ENCODE measurements at places on chromosomes 7 and 10.

DNA sequence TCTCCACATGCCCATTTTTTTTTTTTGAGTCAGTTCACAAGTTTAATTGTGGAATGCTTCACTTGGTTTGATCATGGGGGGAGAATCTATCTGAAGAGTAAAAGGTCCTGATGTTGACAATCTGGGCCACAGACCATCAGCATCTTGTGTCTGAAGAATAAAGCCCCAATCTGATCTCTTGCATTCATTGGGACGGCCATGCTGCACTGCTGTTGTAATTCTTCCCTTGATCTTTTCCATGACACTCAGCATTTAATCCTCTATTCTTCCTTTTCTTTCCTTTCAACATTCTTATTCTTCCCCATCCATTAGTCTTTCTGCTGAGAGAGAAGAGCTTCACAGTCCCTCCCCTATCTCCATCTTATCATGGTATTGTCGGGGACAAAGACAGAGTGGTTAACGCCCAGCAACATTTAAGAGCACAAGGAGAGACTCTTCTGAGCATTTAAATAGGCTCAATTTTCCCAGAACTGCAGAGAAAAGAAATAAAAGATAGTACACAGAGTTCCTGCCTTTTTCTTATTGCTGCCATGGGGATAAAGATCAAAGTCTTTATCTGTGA lies 1157.3 kb downstream of the SORCS3 start:
- no peak for DNase-seq

DNA sequence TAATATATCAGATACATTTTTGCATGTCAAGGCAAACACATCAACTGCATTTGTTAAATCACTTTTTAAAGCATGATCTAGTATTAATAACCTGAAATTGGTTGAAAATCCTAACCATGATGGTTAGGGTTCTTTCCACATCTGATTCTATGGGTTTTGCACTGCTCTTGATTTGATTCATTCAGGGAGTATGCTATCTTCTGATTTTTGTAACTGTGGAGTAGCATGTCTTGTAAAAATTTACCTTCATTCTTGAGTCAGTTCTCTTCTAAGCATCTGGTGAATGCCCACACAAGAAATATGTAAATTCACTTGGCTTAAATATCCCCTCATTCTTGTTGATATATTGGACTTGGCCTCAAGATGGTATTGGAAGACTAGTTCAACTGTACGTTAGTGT lies 178.7 kb downstream of the KLF6 start:
- DNase-seq = no peak

DNA sequence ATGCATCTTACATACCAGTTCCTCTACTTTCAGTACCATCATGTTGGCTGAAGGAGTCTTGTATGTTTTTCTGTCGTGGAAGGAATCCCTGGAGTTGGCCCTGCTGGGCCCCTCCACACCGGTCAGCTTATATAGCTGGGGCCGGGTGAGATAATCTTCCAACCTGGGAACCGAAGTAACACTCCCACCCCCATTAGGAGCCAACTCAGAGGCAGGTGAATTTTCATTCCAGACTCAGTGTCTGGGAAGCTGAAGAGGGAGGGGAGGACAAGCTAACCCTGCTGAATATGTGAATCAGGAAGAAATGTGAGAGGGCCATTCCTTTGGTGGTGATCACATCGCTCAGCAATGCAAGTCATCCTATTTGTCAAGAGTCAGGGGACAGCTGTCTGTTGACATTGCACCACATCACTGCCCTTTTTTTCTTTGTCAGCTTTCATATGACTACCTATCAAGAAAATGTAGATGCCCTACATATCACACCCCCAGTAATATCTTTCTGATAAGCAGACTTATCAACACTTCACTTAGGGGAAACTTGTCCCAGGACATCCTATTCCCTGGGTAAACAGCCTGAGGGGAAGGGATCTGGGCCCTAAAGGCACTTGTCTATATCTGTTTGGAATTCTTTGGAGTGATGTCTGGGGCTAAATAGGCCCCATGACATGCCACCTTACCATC lies at the start of gene ANKRD1:
Gene ANKRD1 (minus strand): TSS at position 102 of the 681 bp plus-strand sequence. CDS start 60 bp downstream, at position 42.
- no peak for DNase-seq

GRCh38 chr10:32350811-32351350 lies 3.9 kb upstream of the EPC1 start:
- peak; percentile 37 for DNase-seq

DNA sequence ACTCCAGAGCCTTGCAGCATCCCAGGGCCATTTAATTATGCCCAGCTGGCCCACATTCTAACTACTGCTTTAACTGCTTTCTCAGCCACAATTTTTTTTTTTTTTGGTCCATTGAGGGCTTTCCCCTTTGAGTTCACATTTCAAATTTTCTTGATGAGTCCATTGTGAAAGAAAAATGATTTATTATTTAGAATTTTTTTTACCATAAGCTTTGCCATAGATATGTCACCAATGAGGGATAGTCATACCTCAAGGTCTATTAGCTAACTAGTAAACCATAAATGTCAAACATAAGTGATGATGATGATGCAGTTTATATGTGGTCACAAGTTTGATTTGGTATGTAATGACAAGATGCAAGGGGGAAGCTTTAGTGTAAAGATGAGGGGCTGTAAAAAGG lies 282.9 kb downstream of the BICC1 start:
- DNase-seq = no peak

DNA sequence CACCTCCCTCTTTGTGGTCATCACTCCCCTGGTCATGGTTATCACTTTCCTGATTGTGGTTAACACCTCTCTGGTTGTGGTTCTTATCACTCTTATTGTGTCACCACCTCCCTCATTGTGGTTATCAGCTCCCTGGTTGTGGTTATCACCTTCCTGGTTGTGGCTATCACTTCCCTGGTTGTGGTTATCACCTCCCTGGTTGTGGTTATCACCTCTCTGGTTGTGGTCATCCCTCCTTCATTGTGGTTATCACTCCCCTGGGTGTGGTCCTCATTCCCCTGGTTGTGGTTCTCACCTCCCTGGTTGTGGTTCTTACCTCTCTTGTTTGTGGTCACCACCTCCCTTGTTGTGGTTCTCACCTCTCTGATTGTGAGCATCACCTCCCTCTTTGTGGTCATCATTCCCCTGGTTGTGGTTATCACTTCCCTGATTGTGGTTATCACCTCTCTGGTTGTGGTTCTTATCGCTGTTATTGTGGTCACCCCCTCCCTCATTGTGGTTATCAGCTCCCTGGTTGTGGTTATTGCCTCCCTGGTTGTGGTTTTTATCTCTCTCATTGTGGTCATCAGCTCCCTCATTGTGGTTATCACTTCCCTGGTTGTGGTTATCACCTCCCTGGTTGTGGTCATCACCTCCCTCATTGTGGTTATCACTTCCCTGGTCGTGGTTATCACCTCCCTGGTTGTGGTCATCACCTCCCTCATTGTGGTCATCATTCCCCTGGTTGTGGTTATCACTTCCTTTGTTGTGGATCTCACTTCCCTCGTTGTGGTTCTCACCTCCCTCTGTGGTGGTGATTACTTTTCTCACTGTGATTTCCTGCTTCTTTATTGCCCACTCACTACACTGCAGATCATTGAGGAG lies 106.7 kb downstream of the GPR26 start:
- no peak for DNase-seq

DNA sequence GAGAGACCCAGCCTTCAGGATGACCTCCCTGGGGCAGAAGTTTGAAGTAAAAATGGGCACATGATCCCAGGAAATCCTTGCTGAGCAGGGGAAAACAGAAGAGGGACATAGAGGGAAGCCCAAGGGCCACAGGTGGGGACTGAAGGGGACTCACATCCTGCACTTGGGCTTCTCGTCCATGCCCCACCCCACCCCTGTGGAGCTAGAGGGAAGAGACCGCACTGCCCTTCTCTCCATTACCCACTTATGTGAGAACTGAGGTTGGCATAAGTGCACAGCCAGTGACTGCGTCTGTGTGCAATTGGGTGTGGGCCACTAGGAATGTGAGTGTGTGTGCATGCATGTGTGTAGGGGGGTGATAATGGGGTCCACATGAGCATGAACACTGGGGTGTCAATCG lies 43.4 kb upstream of the SLF2 start:
- DNase-seq = no peak

DNA sequence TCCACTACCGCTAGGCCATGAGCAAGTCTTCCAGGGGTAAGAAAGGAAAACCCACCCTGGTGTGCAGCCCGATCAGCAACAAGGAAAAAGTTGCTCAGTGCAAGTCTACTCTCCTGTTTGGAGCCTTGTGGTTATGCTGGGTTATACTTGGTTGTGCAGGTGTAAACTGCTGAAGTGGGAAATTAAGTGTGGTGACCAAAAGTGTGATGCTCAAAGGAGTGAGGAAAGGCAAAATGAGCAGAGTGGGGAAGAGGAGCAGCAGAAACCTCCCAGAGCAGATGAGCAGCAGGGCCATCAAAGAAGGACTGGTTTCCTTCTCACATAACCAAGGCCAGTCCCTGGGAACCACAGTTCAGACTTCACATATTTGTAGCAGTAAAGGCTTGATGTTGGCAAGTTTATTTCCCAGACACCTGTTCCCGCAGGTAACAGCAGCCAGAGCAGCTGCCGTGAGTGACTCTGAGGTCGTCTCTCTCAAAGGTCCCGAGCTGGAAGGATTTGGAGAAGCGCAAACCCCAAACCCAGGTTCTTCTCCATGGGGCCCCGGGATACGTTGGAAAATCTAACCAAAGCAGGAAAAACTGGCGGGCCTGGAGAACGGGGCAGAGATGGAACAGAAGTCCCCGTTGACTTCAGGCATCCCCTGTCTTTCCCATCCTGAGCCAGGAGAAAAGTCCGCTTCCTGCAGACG lies 607 bp upstream of the SMO start:
- no peak for DNase-seq

DNA sequence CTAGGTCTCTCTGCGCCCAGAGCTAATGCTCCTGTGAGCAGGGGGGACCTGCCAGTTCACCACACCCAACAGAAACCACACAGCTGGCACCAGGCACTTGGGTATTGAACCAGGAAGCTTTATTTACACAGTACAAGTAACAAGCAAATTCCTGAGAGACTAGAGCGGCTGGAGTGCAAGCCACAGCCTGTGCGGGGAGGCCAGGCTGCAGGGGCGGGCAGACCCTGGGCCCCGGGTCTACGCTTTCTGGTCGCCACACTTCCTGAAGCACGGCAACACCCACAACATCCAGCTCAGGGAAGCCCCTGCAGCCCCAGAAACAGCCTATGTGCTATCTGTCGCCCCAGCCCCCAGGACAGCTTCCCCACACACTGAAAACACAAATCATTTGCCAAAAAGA lies 125.0 kb downstream of the FAM53B start:
- no peak for DNase-seq

DNA sequence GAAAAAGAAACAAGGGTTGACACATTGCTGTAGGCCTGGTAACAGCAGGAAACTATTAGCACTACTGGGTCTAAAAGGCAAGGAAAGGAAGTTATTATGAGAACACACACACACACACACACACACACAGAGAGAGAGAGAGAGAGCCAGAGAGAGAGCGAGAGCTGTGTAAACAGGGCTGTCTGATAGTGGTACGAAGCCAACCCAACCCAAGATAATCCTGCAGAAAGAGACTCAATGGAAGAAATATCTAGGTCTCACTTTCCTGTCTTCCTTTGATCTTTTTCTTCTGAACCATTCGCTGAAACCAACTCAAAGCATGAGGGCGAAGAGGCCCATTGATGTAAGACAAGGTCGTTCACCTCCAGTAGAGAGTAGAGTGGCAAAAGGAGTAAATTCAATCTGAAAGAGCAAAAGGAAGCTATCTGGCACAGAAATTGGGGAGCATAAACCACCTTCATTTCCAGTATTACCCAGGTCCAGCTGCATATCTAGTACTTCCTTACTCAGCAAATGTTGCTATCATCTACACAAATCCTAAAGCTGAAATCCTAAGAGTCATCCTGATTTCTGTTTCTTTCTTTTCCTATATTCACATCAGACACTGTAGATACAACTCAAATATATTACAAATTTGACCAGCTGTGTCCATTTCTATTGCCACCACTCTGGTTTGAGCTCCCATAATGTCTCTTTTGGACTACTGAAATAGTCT lies 110.2 kb downstream of the TMEM26 start:
- no peak for DNase-seq

DNA sequence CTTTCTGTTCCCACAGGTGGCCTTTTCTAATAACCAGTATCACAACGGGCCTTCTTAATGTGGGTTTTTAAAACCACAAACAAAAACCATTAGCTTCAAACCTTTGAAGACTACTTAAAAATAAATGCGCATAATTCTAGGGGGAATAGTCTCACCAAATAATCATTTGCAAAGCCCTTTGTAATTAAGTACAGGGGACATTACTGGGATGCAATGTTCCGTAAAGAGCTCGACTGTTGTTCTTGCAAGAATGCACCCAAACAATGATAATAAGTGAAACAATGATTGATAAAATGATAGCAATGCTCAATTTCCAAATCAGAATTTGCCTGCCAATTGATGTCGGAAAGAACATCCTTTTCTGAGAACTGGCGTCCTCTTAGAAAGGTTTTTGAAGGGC lies 589.1 kb upstream of the ADARB2 start:
- DNase-seq = no peak

DNA sequence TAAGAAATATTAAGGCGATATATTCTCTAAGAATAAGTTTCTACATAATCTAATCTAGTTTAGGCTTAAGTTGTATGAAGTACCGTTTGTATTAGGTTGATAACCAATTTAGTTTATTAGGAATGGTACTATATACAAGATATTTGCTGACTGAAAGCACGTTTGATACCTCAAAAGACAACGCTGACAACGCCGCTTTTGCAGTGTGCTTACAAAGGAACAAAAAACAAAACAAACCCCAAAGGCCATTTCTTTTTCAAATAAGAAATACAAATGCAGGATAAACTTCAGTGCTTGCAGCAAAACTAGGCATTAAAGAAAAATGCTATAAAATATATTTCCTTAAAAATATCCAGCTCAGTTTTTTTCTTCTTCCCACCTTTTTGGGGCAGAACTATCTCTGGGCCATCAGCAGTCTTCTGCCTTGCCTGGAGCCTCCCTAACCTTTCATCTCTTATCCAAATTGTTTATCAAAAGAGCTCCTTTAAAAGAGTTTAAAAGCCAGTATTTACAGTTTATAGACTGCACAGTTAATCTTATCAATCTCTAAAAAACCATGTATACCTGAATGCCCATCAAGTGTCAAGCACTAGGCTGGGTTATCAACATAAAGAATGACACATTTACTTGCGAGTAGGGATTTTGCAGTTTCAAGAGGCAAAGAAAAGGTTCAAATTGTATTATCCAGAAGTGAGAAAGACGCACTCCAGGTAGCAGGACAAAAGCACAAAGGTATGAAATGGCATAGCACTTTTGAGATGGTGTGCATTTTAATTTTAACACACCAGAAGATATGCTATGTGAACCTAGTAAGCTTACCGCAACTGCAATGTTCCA lies 4.1 kb upstream of the KMT2E start:
- DNase-seq = no peak

GRCh38 chr10:101161494-101162299 lies 30.6 kb downstream of the TLX1 start:
- DNase-seq = peak; percentile 85

Data from muscle of back (tissue), 13 donors.